ENCODE measurements at places on chromosomes 7 and 10. TPM values are rescaled to one million over a fixed set of nuclear protein-coding genes. Genes with fewer than 3 reads are reported as not detected.

GRCh38 chr7:27115221-27116026 is 12.9 kb upstream of the HOXA2 start:
- no peak for DNase-seq

GRCh38 chr10:129713659-129714265 is 246.7 kb downstream of the MGMT start:
- no peak for DNase-seq

The TAF5 gene
- polyA plus RNA-seq, result 4.3 TPM

DNA sequence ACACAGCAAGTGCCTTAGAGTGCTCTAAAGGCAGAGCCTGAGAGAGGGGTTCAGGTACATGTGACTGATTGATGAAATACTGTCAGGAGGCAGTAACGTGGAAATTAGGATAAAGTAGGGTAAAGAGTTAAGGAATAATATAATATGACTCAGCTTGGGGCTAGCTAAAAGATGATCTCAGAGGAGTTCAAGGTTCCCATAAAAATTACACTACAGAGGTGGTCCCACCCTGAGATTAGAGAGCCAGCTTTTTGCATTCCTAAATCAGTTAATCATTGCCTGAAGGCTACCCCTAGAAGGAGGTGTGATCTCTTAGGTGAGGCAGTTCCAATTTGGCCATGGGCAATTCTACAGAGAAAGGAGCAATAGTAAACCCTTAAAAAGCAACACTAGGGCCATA is 5.8 kb downstream of the LIPJ start:
- no peak for DNase-seq

The HGF gene
- polyA plus RNA-seq, result 5.2 TPM

The CACNB2 gene
- 1.1 TPM for polyA plus RNA-seq

GRCh38 chr10:33416209-33416608 is 81.7 kb upstream of the NRP1 start:
- no peak for DNase-seq

The PON1 gene
- polyA plus RNA-seq, result 0.30 TPM

DNA sequence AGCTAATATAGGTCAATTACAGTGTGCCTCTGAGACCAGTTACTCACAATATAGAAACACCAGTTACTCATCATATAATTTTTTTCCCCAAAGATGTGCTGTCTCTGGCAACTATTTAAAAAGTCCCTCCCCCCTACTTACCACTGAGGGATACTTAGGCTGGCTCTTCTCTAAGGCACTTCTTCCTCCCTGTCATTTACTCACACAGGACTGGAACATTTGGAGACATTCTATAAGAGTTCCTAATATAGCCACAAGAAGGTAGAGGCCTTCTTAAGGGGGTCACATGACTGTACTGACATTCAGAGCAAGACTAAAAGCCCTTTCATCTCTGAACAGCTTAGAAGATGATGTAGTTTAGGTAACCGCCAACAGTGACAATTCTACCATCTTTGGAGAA is 44.4 kb upstream of the SLIT1 start:
- DNase-seq, result no peak

DNA sequence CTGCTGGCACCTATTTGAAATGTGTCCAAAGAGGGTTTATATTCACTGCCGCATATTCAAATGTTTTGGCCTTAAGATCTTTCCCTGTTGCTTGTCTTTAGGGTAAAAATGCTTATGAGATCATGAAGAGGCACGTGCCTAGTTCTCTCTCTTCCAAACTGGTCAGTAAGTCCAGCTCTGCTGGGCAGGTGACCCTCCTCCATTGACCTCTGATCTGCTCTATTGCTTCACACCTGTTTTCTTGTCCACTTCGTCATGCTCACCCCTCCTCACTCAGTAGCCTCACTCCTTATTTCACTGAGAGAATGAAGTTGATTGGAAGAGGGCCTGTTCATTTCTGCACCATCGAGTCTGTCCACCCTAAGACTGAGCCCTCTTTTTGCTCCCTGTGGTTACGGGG is 140.5 kb upstream of the COBL start:
- no peak for DNase-seq

- DNase-seq, result no peak
Measured at GRCh38 chr10:57706576-57707299, 561.0 kb downstream of the IPMK start.

- peak; percentile 91 for DNase-seq
Measured at GRCh38 chr10:65719790-65720189, 1206.0 kb upstream of the LRRTM3 start.

DNA sequence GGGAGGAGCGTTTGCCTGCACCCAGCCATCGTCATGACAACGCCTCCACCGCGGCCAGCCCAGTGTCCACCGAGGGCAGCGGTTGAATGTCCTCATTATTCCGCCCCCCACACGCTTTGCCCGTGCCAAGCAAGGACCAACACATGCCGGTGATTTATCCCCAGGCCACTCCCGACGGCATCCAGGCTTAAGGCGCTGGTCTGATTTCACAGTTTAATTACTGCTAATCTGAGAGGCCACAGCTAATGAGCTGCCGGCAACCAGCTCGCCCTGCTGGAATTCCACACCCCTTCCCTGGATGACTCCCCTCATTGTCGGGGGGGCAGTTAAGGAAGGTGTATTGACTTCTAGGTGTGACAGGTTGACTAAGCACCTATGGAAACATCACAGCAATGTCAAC is 432.3 kb downstream of the DNAJB6 start:
- DNase-seq, result no peak

DNA sequence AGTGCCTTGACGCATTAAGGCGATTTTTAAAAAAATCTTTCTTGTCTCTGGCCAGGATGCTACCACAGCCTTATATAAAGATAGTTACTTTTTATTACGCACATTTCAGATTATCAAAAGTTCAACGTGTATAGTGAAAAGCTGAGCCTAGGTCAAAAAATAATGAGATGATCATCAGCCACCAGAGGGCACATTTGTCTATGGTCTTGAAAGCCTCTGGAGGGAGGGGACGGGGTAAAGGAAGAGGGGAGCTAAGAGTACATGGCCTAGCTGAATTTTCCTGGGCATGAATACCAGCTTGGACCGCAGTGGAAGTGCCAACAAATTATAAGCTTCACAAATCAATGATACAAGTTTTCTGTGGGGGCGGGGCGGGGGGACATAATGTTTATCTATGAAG is 285.9 kb upstream of the SMIM30 start:
- DNase-seq, result no peak

- DNase-seq, result no peak
Measured at GRCh38 chr10:26911811-26912461, 51.2 kb upstream of the ABI1 start.

- DNase-seq, result no peak
Measured at GRCh38 chr10:11131112-11131639, 113.5 kb downstream of the CELF2 start.

The UROS gene
- 64.4 TPM for polyA plus RNA-seq

GRCh38 chr10:17076626-17077345 is 52.8 kb downstream of the CUBN start:
- DNase-seq, result peak; percentile 87

The CD36 gene
- polyA plus RNA-seq, result 230 TPM

DNA sequence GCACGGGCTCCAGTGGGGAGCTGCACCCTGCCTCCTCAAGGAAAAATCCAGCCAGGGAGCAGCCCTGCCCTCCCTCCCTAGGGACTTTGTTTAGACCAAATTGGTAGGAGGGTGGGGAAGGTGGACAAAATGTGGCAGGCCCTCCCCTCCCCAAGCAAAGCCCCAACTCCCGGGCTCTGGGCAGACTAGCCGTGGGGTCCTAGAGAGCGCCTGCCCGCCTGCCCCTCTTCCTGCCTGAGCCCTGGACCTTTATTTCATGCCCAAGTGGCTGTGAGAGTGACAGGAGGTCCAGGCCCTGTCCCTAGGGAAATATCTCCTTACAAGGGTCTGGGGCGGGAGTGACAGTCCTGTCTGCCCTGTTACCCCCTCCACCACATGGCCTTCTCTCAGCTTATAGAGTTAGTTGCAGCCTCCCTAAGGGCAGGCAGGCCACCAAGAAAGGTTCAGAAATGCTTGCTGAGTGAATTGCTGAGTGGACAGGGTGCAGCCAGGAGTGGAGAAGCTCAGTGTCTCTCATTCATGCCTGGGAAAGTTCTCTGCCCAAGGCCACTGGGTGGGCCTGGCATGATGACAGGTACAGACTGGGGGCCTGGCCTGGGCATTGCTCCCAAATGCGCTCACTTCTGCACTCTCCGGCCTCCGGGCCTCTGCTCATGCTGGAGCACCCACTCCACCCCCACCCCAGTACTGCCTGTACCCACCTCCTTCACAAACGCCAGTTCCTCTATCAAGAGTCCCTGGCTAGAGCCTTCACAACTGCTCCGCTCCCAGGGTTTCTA is 25.2 kb downstream of the DNAJB12 start:
- DNase-seq, result no peak

DNA sequence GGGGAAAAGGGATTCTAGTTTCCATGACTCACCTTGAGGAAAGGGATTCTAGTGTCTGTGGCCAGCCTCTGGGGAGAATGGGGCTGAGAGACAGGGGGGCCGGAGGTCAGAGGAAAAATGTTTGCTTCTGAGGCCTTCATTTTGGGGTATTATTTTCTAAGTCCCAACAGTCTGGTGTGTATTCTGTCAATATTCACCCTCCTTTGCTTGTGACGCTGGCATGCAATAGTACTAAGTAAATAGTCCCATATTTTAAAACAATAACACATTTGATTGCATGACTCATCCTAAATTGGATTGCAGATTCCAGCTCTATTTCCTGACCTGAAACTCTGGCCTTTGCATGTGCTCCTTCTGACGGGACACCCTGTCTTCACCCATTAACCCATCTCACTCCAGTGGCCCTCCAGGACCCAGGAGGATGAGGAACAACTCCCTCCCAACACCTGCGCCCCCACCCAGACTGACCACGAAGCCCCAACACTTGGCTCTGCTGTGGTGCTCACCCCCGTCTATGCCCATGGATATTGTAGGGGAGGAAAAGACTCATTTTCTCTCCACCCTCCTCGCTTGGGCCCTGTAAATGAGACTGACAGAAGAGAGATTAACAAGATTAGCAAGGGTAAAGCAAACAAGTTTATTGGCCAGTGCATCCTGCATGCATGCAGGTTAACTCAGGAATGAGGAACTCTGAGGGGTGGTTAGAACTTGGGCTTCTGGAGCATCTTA is 495.6 kb upstream of the KLF6 start:
- DNase-seq, result no peak

GRCh38 chr7:149302222-149302621 is 40.2 kb downstream of the ZNF783 start:
- no peak for DNase-seq

DNA sequence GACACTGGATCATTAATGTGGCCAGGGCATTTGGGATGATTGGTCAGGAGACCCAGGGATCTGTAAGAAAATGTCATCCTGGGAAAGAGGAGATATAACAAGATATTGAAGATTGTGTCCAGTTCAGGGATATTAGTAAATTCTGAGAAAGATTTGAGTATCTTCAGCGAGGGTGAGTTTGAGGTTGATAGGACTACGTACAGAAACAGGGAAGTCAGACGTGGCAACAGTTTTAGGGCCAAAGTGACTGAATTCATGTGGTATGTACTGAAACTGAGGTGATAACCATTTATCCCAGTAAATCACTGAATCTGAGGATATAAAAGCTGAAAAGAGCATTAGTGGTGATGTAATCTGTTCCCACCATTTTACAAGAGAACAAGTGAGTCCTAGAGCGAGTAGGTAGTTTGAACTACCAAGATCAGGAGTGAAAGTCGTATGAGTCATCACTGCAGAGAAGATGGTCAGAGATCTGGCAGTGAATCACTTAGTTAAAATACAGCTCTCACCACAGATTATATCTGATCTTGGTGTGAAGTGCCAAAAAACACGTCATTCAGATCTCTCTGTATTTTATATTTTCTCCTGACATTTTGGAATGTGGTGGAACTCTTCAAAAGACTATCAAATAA is 220.5 kb downstream of the CDK14 start:
- peak; percentile 83 for DNase-seq

- peak; percentile 68 for DNase-seq
Measured at GRCh38 chr7:141014125-141014523, 628 bp downstream of the MRPS33 start.

The CALHM3 gene
- not detected for polyA plus RNA-seq

- no peak for DNase-seq
Measured at GRCh38 chr7:139471740-139472353, 11.6 kb downstream of the KLRG2 start.

DNA sequence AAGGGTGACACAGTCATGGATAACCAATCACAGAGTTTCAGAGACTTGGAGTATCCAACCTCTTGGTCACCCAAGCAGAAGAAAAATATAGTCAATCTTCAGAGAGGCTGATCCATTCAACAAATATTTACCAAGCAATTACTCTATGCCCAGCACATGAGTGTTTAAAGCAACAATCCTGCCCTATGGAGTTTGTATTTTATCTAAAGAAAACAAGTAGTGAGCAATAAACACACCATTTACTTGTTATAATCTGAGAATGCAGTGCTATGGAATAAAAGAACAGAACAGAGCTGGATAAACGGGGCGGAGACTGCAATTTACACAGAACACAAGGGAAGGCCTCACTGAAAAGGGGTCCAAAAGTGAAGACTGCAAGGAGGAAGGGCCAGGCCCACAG is 63.8 kb downstream of the GRB10 start:
- DNase-seq, result no peak

- peak; percentile 78 for DNase-seq
Measured at GRCh38 chr7:69047151-69047754, 551.0 kb upstream of the AUTS2 start.

- no peak for DNase-seq
Measured at GRCh38 chr7:106041140-106041717, 70.9 kb downstream of the SYPL1 start.

The ENTPD1 gene
- 11.3 TPM for polyA plus RNA-seq

GRCh38 chr7:41976411-41976810 is 260.6 kb downstream of the GLI3 start:
- DNase-seq, result no peak

GRCh38 chr7:129041142-129042085 is 13.5 kb downstream of the TNPO3 start:
- no peak for DNase-seq

DNA sequence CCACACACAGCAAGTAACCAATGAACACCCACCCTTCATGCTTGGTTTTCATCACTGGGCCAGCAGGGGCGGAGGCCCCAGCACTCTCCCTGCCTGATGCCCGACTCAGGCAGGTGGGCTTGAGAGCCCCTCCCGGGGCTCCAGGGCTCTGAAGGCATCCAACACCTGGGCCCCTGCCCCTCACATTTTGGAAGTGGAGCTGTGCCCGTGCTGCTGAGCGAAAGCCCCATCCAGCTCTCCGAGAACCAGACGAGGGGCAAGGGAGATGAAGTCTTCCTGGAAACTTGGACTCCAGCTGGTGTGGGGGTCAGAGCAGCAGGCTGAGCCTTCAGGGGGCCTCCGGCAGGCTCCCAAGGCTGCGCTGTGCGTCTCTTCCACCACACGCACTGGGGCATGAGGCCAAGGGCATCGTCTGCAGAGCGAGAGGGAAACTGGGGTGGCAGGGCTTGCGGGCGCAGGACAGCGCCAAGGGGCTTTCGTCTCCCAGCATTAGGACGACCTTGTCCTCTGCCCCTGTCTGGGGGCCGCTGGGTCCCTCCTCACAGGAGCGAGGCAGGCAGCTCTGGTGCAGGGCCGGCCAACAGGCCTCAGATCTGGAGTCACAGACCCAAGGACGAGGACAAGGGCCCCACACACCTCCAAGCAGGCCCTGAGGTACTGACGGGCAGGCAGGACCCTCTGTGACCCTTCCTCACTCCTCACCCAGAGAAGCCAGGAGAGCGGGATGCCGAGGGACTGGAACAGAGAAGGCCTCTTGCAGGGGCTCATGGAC is 108.3 kb upstream of the FAM20C start:
- DNase-seq, result no peak

Measured in muscle of leg (tissue), 16 donors.